Right cardiac atrium (tissue), 5 donors: ENCODE measurements at places on chromosomes 5 and 9. TPM values are rescaled to one million over a fixed set of nuclear protein-coding genes. Genes with fewer than 3 reads are reported as not detected.

MRPS2 gene
- 48.9 TPM for polyA plus RNA-seq

PTPA gene
- 147 TPM for polyA plus RNA-seq

ACTL7B gene
- not detected for polyA plus RNA-seq

UBE2QL1 gene
- 9.3 TPM for polyA plus RNA-seq

PDE8B gene
- polyA plus RNA-seq, result 15.1 TPM

HSD17B3 gene
- polyA plus RNA-seq, result 1.2 TPM

NRG2 gene
- 1.4 TPM for polyA plus RNA-seq

OTP gene
- polyA plus RNA-seq, result not detected

RAD1 gene
- polyA plus RNA-seq, result 26.9 TPM

IFNK gene
- polyA plus RNA-seq, result not detected

STX17 gene
- 6.6 TPM for polyA plus RNA-seq

FOXD4L3 gene
- polyA plus RNA-seq, result 0.05 TPM
